Central memory CD8-positive, alpha-beta T cell (primary cell): ENCODE measurements at places on chromosomes 1 and 21.
A peak's percentile ranks its signal among the peaks of the same experiment; 100 is the strongest.

GRCh38 chr21:34969423-34970166 lies 79.5 kb downstream of the RUNX1 start:
- peak overlapping the region; percentile 86 for H3K27ac ChIP-seq
- H3K36me3 ChIP-seq = peaks cover 16% of the 10 kb centered on the region
- H3K27me3 ChIP-seq = no peaks in the 10 kb centered on the region
- peak overlapping the region; percentile 59 for H3K4me3 ChIP-seq
- peaks cover 95% of the 10 kb centered on the region for H3K4me1 ChIP-seq
- no peak for DNase-seq

DNA sequence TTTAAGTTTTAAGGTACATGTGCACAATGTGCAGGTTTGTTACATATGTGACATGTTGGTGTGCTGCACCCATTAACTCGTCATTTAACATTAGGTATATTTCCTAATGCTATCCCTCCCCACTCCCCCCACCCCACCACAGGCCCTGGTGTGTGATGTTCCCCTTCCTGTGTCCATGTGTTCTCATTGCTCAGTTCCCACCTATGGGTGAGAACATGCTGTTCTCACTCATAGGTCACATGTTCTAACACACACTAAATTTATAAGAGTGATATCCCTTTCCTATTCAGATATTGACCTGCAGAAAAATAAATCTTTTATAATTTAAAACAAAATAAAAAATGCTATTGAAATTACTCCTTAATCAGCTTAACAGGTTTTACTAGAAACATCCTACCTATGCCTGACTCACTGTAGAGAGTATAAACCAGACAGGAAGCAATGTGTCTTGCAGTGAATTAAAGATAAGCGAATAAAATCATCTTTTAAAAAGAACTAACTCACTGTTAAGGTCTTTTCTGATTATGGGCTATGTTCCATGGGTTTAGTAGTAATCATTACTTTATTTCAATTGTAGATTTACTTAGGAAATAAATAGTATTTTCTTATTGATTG lies 82.0 kb upstream of the DPH5 start:
- H3K27ac ChIP-seq = no peak overlapping the region
- H3K4me3 ChIP-seq = no peak overlapping the region
- no peak for DNase-seq
- peaks cover 10% of the 10 kb centered on the region for H3K36me3 ChIP-seq

DNA sequence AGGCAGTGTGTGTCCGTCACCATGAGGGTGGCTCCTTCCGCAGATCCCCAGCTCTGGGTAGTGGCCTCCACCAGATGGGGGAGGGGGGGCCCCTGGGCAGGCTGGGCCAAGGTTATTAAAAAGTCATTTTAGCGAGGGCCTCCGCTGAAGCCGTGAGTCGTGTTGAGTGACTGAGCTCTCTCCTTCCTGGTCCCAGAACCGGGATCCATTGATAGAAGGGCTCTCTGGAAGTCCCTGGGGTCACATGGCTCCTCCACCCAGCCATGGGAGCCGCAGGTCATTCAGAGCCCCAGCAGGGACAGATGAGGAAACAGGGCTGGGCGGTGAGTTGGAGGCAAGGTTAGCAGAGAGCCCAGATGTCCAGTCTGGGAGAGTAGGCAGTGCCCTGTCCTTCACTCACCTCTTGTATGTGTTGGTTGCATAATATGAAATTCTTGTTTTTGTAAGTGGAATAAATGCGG lies 12.9 kb downstream of the MIIP start:
- peaks cover 6% of the 10 kb centered on the region for H3K4me1 ChIP-seq
- no peak overlapping the region for H3K4me3 ChIP-seq
- H3K36me3 ChIP-seq = peaks cover 8% of the 10 kb centered on the region
- no peak overlapping the region for H3K27ac ChIP-seq
- no peaks in the 10 kb centered on the region for H3K27me3 ChIP-seq

DNA sequence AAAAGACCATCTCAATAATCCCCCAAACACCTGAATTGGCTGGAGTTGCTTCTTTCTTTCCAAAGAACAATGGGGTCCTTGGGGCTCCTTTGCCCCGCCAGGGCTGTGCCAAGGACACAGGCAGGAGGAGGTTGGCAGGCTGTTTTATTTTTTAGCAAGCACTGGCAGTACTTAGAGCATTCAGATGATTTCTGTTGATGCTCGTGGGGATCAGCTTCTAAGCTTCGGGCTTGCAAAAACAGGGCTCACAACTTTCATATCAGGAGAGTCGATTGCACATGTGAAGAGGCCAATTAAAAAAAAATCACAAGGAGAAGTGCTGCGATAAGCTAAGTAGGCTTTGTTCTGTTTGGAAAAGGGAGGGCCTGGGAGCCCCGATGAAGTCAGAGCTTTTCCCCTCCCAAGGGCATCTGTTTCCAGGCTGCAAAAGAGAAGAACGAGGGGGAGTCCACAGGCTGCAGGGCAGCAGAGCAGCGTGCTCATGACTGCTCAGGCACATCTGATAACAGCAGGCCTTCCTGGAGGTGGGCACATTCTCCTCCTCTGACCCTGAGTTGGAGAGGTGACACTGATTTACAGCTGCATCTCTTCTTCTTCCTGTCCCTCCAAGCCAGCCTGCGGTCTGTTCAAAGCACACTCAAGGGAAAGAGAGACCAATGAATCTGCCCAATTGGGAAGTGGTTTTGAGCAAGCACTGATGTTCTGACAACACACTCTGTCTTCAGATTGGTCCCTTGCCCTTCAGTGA lies 27.3 kb upstream of the BCAR3 start:
- no peak for DNase-seq
- H3K27ac ChIP-seq = no peak overlapping the region
- H3K36me3 ChIP-seq = no peaks in the 10 kb centered on the region
- no peaks in the 10 kb centered on the region for H3K27me3 ChIP-seq
- peaks cover 20% of the 10 kb centered on the region for H3K4me1 ChIP-seq

- no peaks in the 10 kb centered on the region for H3K36me3 ChIP-seq
- no peak for DNase-seq
- no peak overlapping the region for H3K4me3 ChIP-seq
- H3K27ac ChIP-seq = no peak overlapping the region
- peaks cover 22% of the 10 kb centered on the region for H3K4me1 ChIP-seq
These were observed 12.1 kb upstream of the DEGS1 start for GRCh38 chr1:224170748-224171478.

- H3K4me3 ChIP-seq = no peak overlapping the region
- peaks cover 86% of the 10 kb centered on the region for H3K27me3 ChIP-seq
- no peak overlapping the region for H3K27ac ChIP-seq
These were observed 245.6 kb downstream of the RRAGC start for GRCh38 chr1:38613996-38614395.

DNA sequence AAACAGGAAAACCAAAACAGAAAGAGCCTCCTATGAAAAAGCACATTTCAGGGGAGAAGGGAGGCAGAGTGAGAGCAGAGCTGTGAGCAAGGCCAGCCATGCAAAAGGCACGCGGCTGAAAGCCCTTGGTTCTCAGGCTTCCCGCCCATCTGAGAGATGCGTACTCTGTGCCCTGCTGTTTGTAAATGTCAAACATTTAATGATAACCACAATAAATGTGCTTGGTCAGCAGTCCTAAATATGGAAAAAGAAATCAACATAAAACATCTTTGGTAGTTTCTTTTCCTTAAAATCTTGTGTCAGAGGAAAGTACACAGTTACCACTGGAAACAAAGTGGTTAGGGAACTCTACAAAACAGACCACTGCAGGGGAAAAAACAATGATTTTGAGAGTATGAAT lies 283.1 kb downstream of the DSCAM start:
- H3K27ac ChIP-seq = no peak overlapping the region
- H3K36me3 ChIP-seq = no peaks in the 10 kb centered on the region
- no peak overlapping the region for H3K4me3 ChIP-seq
- H3K4me1 ChIP-seq = no peaks in the 10 kb centered on the region
- no peak for DNase-seq

DNA sequence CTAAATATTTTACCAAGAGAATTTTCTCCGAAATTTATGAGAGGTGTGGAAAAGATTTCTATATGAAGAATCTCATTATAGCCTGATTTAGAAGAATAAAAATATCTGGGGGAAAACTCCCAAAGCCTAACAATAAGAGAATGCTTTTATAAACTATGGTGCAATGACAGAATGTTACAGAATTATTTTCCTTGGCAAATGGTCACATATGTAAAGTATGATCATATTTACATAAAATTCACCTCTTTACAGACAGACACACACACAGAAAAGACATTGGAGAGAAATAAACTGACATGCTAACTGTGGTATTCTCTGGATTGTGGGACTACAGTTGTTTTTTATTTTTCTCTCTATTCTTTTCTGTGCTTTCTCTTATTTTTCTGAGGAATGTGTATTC lies 226.3 kb upstream of the USP24 start:
- no peak overlapping the region for H3K4me3 ChIP-seq
- no peak for DNase-seq
- H3K27me3 ChIP-seq = peaks cover 48% of the 10 kb centered on the region
- no peaks in the 10 kb centered on the region for H3K4me1 ChIP-seq

DNA sequence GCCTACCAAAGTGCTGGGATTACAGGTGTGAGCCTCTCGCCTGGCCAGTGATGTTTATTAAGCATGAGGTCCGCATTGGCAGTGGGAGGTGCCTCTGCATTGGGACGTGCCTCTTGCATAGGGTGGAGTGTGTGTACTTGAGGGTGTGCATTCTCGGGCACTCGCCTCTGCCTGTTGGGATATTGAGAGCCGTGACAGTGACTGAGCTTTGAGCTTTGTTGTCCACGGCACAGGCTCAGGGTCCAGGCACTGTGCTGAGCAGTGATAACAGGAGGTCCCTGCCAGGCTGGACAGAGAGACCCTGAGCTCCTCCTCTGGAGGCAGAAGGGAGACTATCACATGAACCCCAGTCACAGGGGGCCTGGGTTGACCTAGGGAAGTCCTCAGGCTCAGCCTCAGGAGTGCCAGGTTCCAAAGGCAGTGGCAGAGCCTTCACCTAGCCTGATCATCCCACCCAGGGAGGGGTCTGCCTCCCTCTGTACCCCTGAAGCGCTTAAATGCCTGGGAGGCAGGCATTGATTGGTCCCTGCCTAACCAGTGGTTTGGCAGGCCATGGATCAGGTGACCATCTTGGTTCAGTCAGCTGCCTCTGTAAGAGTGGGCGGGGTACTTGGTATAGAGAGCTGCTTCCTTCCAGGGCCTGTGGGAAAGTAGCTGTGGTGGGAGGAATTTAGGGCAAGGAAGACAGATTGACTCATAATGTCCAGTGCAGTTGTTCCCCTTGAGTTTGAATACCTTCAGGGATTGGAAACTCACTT lies 213.8 kb upstream of the TMEM51 start:
- H3K27ac ChIP-seq = no peak overlapping the region
- H3K27me3 ChIP-seq = peaks cover 44% of the 10 kb centered on the region
- peaks cover 2% of the 10 kb centered on the region for H3K36me3 ChIP-seq
- DNase-seq = no peak

- H3K4me1 ChIP-seq = no peaks in the 10 kb centered on the region
- DNase-seq = no peak
- H3K27me3 ChIP-seq = peaks cover 61% of the 10 kb centered on the region
These were observed 6.7 kb downstream of the PHC2 start for GRCh38 chr1:33424205-33424604.

GRCh38 chr21:41659791-41660560 lies 106.9 kb downstream of the RIPK4 start:
- no peaks in the 10 kb centered on the region for H3K36me3 ChIP-seq
- no peak overlapping the region for H3K27ac ChIP-seq
- no peaks in the 10 kb centered on the region for H3K4me1 ChIP-seq
- no peak overlapping the region for H3K4me3 ChIP-seq
- peaks cover 53% of the 10 kb centered on the region for H3K27me3 ChIP-seq

DNA sequence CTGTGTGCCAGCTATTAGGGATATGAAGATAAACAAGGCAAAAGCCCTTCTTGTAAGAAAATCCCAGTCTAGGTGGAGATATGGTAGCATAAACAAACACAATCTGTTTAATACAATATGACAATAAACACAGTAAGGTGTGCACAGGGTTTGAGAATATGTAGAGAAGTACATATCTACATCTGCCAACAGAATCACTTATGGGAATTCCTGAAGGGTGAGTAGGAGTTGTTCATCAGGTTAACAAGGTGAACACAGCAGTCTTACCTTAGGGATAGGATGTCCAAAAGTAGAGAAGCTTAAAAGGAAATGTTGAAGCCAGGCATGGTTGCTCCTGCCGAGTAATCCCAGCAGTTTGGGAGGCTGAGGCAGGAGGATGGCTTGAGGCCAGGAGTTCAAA lies 57.7 kb upstream of the LRRC7 start:
- no peak overlapping the region for H3K27ac ChIP-seq
- DNase-seq = no peak
- H3K4me1 ChIP-seq = no peaks in the 10 kb centered on the region
- H3K4me3 ChIP-seq = no peak overlapping the region

DNA sequence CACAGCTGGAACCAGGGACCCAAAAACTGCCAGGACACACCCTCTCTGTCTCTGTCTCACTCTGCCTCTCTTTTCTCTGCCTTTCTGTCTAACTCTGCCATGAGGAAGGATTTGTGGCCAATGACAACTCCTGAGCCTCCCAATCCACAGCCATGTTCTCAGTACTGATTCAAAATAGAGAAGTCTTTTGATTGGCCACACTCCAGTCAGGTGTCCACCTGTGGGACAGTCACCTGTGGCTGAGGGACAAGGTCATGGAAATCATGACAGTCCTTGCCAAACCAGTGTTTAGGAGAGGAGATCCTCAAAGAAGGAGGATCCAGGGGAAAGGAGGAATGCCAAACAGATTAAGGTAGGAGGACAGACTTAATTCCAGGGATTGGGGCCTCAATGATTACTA lies 15.8 kb downstream of the TINAGL1 start:
- no peaks in the 10 kb centered on the region for H3K36me3 ChIP-seq
- no peak for DNase-seq
- no peaks in the 10 kb centered on the region for H3K4me1 ChIP-seq
- peaks cover 35% of the 10 kb centered on the region for H3K27me3 ChIP-seq
